ENCODE measurements at places on chromosomes 11 and 22.
A peak's percentile ranks its signal among the peaks of the same experiment; 100 is the strongest.

GRCh38 chr11:121611242-121611641 lies 158.5 kb upstream of the SORL1-AS1 start:
- DNase-seq: no peak

- no peak for DNase-seq
Measured at GRCh38 chr11:63760487-63761079, 8.0 kb downstream of the ZFTA start.

DNA sequence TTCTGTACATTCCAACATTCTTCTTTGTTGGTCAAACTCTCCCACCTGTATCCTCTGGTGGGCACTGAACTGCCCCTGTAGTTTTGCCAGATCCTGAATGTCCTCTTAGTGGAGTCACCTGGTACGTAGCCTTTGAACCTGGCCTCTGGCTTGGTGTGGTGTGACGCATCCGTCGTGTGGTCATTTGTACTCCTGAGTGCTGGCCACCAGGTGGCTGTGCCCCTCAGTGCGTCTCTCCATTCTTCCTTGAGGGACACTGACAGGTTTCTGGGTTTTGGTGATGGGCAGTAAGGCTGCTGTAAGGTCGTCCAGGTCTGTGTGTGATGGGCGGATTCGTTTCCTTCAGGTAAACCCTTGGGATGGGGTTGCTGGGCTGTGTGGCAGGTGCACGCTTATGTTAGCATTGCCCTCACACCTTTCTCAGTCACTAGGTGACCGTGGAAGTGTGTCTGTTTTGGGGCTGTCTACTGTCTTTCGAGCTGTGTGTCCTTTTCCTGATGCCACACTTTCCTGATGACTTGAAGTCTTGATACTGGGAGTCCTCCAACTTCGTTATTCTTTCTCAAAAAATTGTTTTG lies 13.6 kb upstream of the RANBP1 start:
- no peak for DNase-seq

GRCh38 chr11:67698247-67698646 lies 23.8 kb upstream of the ALDH3B2 start:
- no peak for DNase-seq

DNA sequence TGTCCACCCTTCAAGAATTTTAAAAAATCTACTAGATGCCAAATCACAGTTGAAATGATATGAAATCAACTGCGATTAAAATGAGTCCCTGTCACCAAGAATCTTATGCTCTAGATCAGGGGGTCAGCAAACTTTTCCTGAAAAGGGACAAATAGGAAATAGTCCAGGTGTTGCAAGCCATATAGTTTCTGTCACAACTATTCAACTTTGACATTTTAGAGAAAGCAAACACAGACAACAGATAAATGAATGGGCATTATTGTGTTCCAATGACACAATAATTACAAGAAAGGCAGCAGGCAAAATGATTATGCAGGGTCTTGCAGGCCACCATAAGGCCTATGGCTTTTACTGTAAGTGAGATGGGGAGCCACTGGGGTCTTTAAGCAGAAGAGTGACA lies 58.6 kb downstream of the IMMP1L start:
- DNase-seq: no peak

DNA sequence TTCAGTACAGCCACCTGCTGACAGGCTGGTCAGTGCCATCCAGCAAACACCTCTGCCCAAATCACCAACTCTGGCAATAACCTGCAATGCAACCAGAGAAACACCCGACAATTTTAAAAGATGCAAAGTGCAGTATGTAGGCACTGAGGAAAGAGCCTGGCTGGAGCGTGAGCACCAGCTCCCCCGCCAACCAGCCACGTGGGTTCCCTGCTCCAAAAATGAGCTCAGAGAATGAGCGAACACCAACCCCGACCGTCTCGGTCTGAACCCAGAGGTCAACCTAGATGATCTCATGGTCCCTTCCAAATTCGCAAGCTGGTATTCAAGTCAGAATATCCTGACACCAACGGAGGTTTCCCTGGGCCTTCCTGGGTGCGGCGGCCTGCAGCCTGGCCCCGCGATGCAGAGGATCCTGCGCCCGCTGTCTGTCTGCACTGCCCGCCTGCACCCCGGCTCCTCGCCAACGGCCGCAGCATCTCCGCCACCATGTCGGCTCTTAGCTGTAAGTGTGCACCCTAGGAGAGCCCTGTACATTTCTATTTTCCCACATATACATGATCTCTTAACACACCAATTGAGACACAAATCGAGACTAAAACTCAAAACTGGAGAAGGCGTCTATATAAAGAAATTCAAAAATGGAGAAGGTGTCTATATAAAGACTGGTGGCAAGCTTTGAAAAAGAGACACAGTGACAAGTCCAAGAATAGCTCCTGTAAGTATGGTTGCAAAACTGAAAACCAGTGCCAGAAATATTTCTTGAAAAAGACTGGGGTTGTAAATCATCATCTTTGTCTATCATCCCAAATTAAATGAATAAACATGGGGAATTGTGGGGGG lies 22.8 kb downstream of the TMEM184B start:
- no peak for DNase-seq

- no peak for DNase-seq
Measured at GRCh38 chr22:50520826-50521453, 4.5 kb downstream of the SCO2 start.

DNA sequence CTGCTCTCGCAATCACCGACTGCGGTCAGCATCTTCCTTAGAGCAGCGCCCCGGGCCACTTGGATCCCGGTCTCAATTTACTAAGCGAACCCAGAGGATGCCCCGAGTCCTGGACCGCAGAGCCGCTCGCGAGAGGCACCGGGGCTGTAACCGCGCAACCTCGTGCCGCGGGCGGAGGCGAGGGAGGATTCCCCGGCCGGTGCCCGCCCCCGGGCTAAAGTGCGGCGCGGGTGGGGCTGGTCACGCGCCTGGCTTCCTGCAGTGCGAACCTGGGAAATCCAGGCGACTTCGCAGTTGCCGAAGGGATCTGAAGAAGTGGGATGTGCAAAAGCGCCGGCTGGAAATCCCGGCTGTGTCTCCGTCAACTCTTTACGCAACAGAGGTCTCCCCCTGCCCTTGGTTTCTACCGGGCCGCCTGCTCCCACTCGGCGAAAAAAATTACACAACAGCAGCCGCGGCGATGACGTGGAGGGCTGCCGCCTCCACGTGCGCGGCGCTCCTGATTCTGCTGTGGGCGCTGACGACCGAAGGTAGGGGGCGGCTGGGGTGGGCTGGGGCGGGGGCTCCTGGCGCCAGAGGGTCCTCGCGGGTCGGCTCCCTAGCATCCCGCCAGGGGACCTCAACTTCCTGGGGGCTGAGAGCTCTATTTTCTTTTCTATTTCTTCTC lies at the start of gene NCR3LG1:
TSS of gene NCR3LG1 (plus strand) at position 291 of the 667 bp plus-strand sequence. CDS start at position 461, 170 bp downstream.
- DNase-seq: peak; percentile 68

DNA sequence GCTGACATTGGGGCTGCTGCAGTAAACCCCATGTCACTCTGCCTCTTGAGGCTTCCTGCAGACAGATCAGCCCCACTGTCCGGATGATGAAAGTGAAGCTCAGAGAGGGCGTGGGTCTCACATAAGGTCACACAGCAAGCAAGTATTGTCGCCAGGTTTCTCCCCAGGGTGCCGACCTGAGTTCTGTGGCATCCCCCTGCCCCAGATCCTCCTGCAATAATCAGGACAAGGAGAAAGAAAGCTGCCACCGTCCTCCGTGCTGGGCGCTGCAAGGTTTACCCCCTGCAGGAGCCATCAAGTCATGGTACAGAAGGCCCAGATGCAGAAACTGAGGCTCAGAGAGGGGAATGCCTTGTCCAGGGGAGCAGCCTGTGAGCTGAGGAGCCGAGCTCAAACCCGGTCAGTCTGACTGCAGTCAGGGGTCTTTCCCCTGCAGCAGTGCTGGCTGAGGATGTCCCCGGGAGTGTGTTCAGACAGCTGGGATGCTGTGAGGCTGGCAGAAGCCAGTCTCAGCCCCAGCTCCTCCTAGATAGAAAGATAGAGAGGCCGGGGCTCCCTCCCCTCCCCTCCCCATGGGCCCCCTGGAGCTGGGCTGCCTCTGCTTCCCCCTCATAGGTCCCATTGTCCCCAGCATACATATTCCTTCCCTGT lies 13.2 kb downstream of the EMID1 start:
- no peak for DNase-seq

- DNase-seq: no peak
Measured at GRCh38 chr11:60857378-60858232, 1.9 kb upstream of the PTGDR2 start.

DNA sequence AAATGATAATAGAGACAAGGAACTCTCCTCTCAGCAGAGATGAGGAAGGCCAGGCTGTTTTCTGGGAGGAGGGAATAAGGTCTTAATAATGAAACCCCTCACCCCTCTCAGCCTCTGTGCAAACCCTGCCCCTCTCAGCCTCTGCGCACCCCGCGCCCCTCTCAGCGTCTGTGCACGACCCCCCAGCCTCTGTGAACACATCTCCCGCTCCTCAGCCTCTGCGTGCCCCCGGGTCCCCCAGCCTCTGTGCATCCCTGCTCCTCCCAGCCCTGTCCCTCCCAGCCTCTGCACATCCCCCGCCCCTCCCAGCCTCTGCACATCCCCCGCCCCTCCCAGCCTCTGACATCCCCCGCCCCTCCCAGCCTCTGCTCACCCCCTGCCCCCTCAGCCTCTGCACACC lies 837.8 kb downstream of the TBC1D22A start:
- DNase-seq: no peak

- DNase-seq: no peak
Measured at GRCh38 chr22:28230671-28231070, 311.6 kb upstream of the PITPNB start.

DNA sequence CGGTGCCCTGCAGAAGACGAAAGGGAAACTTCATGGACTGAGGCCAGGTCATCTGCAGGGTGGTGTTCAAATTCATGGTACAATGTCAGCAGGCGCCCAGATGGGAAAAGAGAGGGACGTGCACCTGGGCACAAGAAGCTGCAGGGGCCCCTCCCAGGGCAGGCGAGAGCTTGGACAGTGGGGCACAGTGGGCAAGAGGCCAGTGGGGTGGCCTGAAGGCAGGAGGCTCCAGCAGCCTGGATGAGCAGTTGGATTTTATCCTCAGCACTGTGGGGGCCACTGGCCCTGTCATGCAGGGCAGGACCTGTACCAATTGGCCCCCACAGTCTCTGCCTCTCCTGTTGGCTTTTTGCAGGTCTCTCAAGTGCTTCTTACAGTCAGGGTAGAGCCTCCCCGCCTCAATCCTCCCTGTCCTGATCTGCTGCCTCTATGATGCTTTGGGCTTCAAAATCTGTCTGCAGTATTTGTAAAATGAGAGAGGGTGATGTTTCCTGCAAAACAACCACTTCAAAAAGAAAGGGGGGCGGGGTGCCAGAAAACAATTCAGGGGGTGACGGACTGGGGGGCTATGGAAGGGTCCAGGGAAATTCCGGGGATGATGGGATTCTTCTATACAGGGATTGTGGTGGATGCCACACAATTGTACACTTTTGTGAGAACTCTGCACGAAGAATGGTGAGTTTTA lies 1.7 kb upstream of the BID start:
- DNase-seq: peak; percentile 21

DNA sequence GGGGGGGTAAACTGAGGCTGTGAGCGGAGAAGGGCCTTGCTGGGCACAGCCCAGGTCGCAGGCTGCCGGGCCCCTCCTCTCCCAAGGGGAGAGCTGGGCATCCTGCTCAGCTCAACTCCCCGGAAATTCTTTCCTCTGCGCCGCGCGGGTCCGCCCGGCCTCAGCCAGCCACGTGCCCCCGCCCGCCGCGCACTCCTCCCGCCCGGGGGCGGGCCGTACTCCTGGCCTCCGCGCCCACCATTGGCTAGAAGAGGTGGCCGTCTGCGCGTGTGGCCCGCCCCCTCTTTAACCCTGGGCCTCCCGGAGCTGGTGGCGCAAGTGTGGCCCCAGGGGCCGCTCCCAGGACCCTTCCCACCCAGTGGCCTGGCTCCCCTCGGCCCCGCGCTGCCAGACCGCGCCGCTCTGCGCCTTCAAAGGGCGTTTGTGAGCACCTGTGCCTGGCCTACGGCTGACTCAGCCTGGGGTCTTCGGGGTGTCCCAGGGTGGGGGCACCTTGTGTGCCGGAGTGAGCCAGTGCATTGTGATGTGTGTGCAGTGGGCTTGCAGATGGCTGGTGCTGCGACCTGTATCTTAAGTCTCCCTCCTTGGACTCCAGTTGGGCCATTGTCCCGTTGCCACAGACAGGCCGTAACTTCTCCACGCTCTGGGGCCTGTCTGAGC lies 2.0 kb downstream of the MRGPRF start:
- DNase-seq: peak; percentile 24

GRCh38 chr11:65424205-65425104 lies 1.9 kb downstream of the NEAT1 start:
- peak; percentile 81 for DNase-seq

- no peak for DNase-seq
Measured at GRCh38 chr22:49650336-49651241, 177.1 kb downstream of the BRD1 start.

GRCh38 chr11:128180441-128181087 lies 406.8 kb downstream of the ETS1 start:
- no peak for DNase-seq

DNA sequence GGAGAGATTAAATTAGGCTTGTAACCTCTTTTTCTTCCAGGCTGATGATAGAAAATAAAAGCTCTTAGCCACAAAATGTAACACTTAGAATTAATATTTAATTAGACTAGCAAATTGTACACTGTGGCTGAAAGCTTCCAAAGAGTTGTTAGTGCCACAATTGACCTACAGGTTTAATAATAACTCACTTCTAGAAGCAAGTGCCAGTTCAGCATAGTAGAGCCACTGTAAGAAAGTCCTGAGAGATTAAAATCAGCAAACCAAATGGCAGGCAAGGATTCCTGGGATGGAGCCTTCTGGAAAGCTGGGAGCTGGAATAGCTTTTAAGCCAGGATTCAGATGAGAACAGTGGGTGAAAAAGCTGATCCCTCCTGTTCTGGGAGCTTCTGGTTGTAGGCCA lies 131.0 kb downstream of the ELP4 start:
- DNase-seq: no peak

DNA sequence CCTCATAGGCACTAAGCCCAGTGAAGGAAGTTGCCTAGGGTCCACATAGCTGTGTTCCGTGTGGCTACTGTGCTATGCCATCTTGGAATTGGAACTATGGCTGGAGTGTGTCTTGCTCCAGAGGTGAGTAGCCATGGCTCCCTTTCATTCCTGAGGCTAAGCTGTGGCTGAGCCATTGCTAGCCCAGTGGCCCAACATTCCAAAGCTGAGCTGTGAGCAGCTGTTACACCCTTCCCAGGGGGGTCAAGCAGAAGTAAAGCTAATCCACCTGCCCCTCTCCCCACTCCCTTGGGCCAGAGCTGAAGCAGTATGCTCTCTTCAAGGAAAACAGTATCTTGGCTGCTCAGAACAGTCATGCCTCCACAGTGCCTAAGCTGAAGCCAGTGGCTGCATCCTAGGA lies 51.1 kb downstream of the USP35 start:
- no peak for DNase-seq

DNA sequence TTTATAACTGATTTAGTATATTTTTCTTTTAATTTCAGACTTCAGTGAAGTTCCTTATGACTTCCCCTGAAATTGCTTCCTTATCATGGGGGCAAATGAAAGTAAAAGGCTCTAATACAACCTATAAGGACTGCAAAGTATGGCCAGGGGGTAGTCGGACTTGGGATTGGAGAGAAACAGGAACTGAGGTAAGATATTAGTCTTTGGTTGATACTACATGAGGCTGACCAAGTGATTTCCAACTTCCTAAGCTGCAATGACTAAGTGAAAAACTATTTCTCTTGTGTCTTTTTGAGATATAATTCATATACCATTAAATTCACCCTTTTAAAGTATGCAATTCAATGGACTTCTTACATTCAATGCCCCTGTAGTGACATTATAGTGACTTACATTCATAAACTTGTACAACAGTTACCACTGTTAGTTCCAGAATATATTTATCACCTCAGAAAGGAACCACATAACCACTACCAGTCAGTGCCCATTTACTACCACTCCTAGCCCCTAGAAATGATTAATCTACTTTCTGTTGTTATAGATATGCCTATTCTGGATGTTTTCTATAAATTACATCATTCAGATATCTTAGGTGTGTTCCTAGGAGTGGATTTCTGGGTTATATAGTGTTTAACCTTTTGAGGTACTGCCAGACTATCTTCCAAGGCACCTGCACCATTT lies 21.6 kb downstream of the AAMDC start:
- DNase-seq: no peak
